Retina (tissue), 1 donor: ENCODE measurements at places on chromosomes 1 and 21.
A peak's percentile ranks its signal among the peaks of the same experiment; 100 is the strongest.

DNA sequence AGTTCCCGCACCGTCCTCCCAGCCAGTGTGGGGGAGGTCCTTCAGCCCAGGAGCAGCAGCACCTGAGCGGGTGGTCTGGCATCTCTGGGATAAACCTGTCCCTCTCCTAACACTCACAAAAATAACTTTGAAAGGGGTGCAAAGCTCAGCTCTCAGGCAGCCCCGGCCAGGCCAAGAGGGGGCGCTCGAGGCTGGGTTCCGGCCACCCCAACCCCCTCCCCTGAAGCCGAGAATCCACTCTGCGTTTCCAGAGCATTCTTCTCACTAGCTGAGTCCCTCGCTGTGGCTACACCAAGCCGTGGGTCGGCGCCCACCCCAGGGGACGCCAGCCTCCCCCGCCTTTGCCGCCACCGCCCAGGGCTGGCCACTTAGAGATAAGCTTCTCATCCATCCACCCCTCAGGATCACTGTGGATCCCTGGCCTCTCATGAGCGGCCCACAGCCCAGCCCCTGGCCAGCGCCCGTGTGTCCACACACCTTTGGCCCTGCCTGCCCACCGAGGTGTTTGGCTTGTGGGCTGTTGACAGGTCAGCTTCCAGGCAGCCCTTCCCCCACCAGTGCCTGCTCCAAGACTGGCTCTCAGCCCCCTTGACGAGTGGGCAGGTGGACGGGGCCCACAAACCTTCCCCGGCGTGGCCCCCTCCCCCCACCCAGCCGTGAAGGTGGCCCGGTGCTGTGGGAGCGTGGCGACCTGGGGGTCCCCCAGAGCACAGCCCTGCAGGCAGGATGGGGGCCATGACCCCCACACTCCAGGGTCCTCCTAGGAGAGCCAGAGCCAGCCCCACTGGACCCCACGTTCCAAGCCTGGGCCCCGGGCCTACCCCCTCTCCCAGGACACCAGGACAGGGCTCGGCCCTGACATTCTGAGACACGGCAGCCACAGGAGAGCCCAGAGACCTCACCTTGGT, 1.9 kb downstream of the FTCD start:
- DNase-seq: peak; percentile 82

GRCh38 chr1:201084295-201084694, 27.9 kb downstream of the CACNA1S start:
- peak; percentile 84 for DNase-seq

DNA sequence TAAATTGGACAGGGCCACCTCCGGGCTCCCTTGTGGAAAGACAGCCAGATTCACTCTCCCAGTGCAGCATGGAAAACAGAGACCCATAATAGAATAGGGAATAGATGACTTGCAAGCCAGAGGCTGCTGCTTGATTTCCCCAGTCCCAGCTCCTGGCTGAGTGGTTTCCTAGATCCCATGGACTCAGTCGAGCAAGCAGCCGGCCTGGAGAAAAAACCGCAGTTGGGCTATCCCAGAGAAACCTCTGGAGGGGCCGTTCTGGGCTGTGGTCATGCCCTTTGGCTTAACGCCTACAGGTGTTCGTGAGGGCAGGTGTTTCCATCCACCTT, 61.7 kb downstream of the ELK4 start:
- no peak for DNase-seq

DNA sequence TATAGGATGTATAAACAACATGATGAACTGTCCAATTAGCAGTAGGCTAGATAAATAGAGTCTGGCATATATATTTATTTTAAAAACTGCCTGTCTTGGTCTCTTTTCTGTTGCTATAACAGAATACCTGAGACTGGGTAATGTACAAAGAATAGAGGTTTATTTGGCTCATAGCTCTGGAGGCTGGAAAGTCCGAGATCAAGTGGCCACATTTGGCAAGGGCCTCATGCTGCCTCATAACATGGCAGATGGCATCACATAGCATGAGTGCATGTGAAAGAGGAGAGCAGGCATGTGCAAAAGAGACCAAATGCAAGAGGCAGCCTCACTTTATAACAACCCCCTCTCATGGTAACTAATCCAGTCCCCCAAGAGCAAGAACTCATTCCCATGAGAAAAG, 6.0 kb downstream of the STYXL2 start:
- DNase-seq: no peak

GRCh38 chr1:203366476-203366875, 15.6 kb upstream of the FMOD start:
- no peak for DNase-seq

DNA sequence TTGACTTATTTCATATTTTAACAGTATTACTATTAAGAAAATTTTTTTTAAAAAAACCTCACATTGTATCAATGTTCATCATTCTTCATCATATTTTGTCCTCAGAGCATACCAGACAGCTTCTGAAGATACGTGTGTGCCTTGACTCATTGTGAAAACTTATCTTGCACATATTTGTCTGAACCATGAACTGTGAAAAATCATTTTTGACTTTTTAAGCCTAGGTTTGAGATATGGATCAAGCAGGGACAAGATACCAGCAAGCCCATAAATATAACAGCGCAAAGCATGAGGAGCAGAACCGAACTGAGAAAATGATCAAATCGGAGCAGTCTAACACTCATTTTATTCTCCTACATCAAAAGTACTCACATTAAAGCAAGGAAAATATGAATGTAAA, 506.0 kb downstream of the BRINP3 start:
- DNase-seq: no peak

DNA sequence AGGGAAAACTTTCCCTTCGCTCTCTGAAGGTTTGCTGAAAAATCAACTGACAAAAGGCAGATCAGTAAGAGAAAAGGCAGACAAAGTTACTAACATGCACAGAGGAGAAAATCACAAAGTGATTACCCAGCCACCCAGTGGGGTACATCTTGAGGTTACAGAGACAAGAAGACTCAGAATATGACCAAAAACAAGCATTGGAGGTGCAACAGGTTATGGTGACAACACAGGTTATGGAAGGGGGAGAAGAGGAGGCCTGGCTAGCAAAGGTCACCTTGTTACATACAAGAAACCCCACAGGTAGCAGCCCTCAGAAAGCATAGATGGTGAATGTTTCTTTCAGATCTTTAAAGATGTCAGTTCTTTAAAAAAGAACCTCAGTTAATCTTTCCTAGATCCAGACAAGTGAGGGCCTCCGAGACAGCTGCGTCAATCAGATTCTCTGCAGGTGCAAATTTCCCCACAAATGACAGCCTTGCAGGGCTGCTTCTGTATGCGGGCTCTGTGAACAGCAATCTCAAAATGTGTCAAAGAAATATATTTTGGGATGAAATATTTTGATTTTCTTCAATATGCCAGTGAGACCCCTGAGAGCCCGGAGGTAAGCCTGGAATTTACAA, 207.6 kb upstream of the RAB4A start:
- DNase-seq: no peak

- no peak for DNase-seq
These were observed 36.6 kb upstream of the PTPRC start for GRCh38 chr1:198601936-198602889.
